NCI-H510A treated with DMSO at 0.1 percent for 48 hours (cell line): ENCODE measurements at places on chromosomes 5 and 9.

GRCh38 chr9:72935595-72935994 is 17.3 kb downstream of the ALDH1A1 start:
- DNase-seq, result no peak

DNA sequence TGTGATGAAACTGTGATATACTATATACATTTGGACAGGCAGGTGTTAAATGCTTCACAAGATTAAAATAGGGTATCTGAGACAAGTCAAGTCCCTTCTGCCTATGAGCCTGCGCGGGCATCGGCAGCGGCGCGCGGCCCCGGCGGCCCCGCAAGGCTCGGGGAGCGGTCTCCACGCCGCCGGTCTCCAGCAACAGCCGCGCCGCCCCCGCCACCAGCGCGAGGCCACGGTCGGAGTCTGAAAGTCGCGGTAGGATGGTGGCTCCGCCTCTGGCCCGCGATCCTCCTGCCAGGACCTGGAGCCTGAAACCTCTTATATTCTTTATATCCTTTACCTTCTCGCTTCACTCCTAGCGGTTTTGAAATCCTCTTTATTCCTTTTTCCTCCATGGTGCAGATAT is 99.4 kb downstream of the INSL6 start:
- no peak for DNase-seq

GRCh38 chr5:112687306-112687705 is 50.4 kb upstream of the APC start:
- no peak for DNase-seq

DNA sequence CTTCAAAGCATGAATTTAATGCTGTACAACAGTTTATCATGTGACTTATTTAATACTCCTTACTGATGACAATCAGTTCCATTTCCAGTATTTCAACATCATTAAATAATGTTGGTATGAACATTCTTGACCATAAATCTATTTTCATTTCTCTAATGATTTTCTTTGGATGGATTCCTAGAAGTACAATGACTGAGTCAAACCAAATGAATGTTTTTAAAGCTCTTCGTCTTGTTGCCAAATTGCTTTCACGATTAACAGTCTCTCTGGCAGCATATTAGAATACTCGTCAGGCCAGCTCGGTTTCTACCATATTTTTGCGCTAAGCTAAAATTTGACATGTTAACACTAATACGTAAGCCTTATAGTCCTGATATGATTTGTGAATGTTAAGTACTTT is 197.0 kb downstream of the TRPM3 start:
- DNase-seq, result no peak

- no peak for DNase-seq
These were observed 136.4 kb downstream of the FSTL4 start for GRCh38 chr5:133475986-133476385.

- no peak for DNase-seq
These were observed 284.2 kb upstream of the IRX1 start for GRCh38 chr5:3311433-3311832.

- DNase-seq, result no peak
These were observed 126.4 kb upstream of the PRLR start for GRCh38 chr5:35356725-35357124.

DNA sequence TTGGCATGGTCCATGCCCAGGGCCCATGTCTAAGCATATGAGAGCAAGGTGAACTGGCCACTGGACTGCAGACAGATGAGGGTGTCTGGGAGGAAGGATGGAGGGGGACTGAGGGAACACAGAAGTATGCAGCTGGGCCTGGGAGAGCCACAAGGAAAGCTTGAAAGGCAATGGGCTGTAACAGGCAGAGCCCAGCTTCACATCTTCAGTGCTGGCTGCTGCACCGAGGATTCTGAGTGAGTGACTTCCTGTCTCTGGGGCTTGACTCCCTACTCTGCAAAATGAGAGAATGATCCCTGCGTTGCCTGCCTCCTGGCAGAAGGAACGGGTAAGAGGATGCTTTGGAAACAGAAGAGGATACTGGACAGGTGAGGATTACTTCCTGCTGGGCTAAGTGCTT is 29.0 kb downstream of the COL15A1 start:
- DNase-seq, result peak; percentile 39

GRCh38 chr5:106121972-106122605 is 1548.6 kb downstream of the EFNA5 start:
- DNase-seq, result no peak

DNA sequence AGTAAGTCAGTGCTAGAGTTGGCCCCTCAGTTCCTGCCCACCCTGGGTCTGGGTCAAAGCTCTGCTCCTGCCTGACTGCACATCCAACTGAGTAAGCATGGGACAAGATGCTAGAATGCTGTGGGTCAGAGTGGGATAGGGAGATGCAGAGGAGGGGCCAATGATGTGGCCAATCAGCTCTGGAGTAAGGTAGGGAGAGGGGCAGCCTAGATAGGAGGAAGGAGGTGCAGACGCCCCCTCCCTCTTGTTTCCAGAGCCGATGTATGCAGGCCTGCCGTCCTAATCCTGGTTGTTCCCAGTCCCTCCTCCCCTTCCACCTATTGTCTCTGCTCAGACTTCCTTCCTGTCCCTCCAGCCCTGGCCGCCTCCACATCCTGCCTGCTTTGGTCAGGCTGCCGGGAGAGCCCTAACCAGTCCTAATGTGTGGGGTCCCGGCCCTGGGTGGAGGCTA is 1.3 kb downstream of the ARAP3 start:
- DNase-seq, result peak; percentile 34

- no peak for DNase-seq
These were observed 27.2 kb downstream of the CCDC69 start for GRCh38 chr5:151196556-151197290.

- DNase-seq, result no peak
These were observed 110.9 kb downstream of the GRIA1 start for GRCh38 chr5:153601377-153601776.

- no peak for DNase-seq
These were observed 59.5 kb downstream of the TMEM174 start for GRCh38 chr5:73232266-73233041.

- no peak for DNase-seq
These were observed 706.3 kb downstream of the KCTD16 start for GRCh38 chr5:144876990-144877389.

DNA sequence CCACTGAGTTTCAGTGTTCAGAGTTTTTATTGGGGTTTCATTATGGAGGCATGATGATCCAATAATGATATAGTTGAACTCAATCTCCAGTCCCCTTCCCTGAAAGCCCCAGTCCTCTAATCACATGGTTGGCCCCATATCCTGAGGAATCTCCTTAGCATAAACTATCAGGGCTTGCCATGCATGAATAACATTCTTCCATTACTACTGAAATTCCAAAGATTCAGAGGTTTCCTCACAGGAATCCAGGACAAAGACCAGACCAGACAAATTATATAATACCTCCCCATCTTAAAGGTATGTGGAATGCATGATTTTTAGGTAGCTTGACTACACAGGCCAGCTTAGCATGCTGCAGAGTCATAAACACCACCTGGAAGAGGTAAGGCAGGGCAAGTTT is 15.5 kb upstream of the LRRTM2 start:
- no peak for DNase-seq
